ENCODE measurements at places on chromosomes 16 and 17. TPM values are rescaled to one million over a fixed set of nuclear protein-coding genes. Genes with fewer than 3 reads are reported as not detected.

GRCh38 chr16:20866145-20866772, 33.9 kb downstream of the DCUN1D3 start:
- no peak for DNase-seq

DNA sequence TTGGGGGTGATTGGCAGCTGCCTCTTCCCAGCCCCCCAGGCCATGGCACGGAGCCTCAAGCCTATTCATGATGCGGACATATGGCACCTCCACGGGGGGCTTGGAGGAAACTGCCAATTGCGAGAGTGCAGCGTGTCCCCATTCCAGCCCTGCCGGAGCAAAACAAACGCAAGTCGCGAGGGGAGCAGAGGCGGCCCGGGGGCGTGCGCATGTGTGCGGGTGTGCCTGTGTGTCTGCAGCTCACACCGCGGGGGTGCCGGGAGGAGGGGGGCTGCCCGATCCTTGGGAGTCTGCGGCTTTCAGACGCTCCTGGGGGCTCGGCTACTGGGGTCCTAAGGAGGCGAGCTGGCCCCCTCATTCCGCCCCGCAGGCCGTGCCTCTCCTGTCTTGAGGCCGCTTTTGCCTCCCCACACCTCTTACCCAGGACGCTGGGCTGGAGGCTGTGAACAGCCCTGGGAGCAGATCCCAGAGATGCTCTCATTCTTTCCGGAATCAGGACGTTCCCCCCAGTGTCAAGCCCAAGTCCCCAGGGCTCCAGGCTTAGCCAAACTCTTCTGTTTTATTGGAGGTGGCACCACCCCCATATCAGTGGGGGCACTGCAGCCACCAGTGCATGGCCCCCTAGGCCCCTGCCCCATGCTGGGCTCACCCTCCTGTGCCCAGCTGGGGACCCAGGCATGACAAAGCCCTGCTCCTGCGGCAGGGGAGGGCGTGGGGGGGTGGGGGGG, 29.1 kb downstream of the ENDOV start:
- DNase-seq = no peak

GRCh38 chr16:48556243-48556912, 53.6 kb downstream of the N4BP1 start:
- DNase-seq = no peak

- DNase-seq = peak; percentile 41
Measured at GRCh38 chr16:12320298-12320706, 343.8 kb downstream of the SNX29 start.

DNA sequence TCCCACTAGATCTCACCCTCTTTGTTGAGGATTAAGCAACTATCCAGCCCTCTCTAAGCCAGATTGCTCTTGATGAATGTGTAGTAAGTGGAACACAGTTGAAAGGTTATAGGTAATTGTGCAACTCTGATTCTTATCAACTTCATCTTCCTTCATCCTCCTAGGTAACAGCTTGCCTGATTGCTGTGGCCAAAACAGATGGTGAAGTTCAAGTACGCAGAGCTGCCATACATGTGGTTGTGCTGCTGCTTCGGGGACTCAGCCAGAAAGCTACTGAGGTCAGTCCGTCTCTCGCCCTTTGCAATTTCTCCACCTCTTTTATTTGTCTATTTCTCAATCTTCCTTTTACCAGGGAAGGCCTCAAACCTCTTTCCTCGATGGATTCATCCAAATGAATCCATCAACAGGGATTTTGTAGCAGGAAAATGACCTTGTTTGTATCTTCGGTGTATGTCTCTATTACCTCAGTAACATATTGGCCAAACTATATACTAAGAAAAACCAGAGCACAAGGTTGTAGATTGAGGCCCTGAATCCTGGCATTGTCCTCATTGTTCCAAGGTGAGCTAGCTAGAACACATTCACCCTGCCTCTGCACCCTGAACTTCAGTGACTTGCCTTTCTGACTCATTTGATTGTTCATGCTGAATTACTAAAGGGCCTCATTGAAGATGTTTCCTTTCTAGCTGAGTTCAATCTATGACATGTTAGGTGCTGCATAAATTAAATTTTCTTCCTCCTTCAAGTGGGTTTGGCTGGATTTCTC, 65.1 kb upstream of the HAS3 start:
- no peak for DNase-seq

DNA sequence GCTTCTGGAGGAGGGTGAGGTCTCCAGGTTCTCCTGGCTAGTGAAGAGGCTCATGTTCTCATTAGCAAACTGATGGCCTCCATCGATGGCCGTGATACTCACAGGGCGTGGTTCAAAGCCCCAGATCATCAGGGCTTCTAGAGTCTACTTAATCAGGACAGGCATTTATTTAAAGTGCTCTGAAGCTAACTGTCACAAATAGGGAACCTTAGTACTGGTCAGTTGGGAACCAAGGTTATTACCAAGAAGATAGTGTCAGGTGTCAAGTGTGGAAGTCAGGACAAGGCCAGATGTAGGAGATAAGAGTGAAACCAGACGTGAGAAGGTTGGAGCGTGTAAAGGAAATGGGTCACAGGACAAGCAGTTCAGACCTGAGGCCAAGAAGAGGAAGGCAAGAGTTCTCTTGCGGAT, 56.9 kb downstream of the PIGL start:
- no peak for DNase-seq

DNA sequence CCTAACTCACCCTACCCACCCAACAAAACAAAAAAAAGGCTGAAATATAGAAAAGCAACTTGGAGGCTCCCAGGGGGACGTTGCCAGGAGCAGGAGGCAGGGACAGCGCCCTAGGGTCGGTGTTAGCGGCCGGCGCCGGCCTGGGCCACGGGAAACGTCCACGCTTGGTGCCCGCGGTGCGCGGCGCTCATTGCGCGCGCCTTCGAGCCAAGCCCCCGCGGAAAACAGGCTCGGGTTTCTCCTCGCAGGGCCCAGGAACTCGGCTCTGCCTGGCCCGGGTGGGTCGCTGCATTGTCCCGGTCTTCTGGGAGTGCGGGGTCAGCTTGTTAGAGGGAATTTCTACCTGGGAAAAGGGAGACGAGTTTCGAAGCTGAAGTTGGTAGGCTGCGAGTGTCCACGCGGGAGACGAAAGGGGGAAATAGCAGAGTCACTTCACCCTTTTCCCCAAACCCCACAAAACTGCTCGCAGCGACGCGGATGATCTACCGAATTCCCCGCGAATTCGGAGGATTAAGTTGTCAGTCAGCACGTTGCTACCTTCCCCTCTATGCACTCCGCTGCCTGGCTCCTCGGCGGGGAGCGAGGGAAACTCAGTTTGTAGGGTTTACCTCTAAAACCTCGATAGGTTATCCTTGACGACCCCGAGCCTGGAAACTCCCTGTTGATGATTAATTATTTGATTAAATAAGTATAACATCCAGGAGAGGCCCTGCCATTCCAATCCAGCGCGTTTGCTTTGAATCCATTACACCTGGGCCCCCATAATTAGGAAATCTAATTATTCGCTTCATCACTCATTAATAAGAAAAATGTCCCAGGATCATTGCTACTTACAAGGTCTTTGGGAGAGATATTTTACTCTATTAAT, 751 bp upstream of the FOXC2 start:
- no peak for DNase-seq

GRCh38 chr17:28385037-28385400, 13.5 kb downstream of the SARM1 start:
- no peak for DNase-seq

DNA sequence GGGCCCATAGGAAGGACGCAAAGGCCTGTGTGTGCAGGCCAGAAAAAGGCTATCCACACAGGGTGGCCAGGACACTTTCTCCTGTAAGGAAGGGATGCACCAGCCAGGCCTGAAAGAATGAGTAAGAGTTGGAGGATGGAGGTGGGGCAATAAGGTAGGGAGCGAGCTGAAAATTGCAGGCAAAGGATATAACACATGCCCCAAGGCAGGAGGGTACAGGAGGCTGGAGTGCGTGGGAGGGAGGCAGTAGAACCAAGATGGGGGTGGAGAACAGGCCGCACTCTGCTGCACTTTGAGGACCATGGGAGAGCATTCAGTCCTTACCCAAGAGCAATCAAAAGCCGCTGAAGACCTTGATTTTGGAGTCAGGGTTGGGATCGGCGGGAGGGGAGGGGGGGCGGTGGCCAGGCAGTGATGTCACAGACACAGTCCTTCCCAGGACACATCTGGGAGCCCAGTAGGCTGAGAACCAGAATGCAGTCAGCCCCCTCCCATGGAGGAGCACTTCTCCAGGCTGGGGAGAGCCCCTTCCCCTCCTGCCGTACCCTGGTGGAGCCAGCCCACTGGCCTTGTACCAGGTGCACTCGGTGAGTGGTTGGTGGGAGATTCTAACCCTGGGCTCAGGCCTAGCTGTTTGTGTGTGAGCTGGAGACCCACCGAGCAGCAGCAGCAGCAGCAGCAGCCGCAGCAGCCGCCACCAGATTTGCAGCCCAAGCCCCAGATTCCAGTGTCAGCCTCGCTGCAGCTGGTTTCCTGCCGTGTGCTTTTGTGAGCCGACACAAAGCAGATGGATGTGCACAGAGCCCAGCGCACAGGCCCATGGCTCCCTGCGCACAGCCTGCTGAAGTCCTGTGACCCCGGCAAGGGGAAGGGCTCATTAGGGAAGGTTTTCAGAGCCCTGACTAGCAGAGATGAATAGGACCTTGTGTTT, 17.5 kb downstream of the ANKRD40 start:
- DNase-seq = no peak

- peak; percentile 8 for DNase-seq
Measured at GRCh38 chr17:45428050-45428617, 4.5 kb downstream of the ARHGAP27 start.

DNA sequence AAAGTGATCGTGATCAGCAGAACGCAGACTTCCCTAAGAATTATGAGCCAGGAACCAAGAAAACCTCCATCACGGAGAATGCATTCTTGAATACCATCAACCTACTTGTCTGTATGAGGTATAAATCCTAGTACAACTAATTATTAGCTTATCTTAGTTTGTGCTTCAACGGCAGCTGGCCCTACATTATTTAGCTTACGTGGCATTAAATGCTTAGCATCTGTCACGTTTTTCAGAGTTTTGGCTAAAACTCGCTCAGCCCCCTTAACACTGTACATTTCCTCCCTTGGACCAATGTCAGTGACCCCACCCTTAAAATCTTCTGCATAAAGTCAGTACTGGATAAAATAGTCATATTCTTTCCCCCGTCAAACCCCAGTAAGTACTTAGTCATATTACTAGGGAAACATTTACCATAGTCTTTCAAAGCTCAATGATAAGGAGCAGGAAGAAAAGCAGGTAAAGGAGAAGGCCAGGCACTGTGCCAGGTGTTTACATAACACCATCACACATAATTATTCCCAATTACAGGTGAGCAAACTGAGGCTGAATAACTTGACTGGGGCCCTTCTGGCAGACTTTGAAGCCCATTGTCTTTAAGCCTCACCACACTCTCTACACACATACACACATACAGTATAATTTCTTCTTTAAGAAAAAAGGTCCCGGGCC, 16.6 kb upstream of the TXNDC11 start:
- no peak for DNase-seq

DNA sequence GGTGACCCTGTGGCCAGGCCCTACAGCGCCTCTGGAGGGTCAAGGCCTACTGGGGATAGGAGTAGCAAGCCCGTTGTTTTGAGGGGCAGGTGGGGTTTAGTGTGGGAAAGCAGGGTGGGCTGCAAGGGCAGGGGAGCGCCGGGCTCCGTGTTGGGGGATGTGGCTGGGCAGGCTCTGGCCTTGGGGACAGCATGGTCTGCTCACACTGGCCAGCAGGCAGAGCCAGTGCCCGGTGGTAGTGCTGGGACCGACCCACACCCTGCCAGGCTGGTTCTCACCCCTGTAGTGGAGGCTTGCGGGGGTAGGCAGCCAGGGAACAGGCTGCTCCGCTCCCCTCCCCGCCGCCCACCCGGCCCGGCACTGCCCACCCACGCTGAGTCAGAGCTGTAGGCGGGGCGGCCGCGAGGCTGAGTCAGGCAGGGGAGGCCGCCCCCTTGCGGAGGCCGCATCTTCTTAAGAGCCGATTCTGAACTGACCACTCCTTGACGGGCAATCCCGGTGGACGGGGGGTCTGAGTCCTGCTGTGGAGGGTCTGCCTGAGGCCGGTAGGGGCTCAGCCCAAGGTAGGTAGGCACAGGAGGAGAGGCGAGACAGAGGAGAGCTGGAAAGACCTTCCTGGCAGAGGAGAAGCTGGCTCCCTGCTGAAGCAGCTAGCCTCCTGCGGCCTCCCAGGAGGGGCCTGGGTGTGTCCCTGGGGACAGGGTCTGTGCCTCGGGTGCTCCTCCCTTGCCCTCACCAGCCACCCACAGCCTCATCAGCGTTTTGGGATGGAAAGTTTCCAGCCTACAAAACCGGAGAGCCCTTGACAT, 62.4 kb downstream of the BAIAP2 start:
- DNase-seq = peak; percentile 63

GRCh38 chr17:77899498-77899897, 59.0 kb upstream of the TNRC6C start:
- no peak for DNase-seq

DNA sequence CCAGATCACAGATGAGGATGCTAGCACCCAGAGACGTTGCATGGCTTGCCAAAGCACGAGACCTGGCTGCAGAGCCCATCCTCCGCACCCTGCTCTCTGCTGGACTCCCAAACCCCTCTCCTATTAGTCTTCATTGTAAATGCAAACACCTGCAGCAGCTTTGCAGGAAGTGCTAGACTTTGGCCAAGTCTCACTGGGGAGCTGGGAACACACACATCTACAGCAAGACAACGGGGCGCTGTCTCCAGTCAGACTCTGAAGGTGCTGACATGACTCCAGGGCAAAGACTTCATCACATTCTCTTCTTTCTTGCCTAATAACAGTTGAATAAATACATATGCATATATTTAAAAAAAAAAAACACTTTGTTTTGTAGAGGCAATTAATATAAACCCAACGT, 43.8 kb downstream of the CYTH1 start:
- no peak for DNase-seq

DNA sequence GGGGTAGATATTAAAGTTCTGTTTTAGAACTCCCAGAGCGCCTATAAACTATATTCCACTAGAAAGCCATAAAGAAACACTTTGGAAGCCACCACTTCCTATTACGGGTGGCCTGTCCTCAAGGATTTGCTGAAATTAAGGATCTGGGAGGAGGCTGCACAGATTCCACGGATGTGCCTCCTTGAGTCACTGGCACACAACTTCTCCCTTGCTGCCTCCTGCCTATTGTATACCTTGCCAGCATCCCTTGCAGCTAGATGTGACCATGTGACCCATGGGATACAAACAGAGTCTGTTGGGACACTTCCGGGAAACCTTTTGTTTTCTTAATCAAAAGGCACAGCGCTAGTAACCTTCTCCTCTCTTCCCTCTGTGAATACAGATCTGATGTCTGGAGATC, 263.0 kb downstream of the C16orf95 start:
- no peak for DNase-seq

NEUROD2 gene
- polyA plus RNA-seq = not detected

CDK5R1 gene
- 0.32 TPM for polyA plus RNA-seq

ABCC12 gene
- not detected for polyA plus RNA-seq

ASPHD1 gene
- polyA plus RNA-seq = 3.5 TPM

IRX6 gene
- not detected for polyA plus RNA-seq

SEPTIN12 gene
- polyA plus RNA-seq = not detected

KRT12 gene
- not detected for polyA plus RNA-seq

CNGB1 gene
- polyA plus RNA-seq = not detected

PAGR1 gene
- polyA plus RNA-seq = 14.3 TPM

NOG gene
- 0.64 TPM for polyA plus RNA-seq

TOX3 gene
- not detected for polyA plus RNA-seq
